Activated T-cell treated with anti-CD3 and anti-CD28 coated beads, Interleukin-2, amount 50 U/mL, for 48 hours (primary cell): ENCODE measurements at places on chromosomes 1 and 21.
A peak's percentile ranks its signal among the peaks of the same experiment; 100 is the strongest.

- DNase-seq: no peak
Observed at GRCh38 chr1:219066631-219067349, 106.9 kb upstream of the LYPLAL1 start.

GRCh38 chr21:23160914-23161313, 2162.7 kb downstream of the NCAM2 start:
- DNase-seq: no peak

DNA sequence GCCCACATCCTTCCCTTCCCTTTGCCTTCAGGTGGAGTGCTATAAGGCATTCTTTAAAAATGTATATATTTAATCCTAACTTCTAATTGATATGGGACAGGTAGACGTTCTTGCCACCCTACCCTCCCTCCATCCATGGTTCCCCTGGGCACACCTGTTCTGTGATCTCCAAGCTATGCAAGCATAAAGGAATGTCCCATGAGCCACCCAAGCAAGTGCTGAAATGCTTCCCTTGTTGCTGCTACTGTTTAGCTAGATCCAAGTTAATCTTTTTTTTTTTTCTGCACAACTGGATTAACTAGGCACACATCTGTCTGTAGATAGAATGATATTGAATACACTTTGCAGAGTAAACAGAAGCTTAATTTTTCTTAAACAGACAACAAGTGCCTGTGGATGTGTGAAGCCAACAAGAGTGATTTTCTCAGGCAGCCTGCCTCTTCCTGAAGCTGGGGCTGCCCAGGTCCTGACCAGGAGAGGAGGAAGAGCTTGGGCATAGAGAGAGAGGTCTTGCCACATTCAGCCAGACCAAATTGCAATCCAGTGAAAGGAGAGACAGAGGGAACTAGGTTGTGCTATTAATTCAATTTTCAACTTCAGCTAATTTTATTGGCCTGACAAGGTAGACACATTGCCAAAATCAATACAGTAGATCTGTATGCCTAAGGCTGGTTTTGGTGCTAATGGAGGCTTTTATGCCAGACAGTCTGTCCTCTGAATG, 28.2 kb upstream of the ATP1B1 start:
- DNase-seq: no peak

DNA sequence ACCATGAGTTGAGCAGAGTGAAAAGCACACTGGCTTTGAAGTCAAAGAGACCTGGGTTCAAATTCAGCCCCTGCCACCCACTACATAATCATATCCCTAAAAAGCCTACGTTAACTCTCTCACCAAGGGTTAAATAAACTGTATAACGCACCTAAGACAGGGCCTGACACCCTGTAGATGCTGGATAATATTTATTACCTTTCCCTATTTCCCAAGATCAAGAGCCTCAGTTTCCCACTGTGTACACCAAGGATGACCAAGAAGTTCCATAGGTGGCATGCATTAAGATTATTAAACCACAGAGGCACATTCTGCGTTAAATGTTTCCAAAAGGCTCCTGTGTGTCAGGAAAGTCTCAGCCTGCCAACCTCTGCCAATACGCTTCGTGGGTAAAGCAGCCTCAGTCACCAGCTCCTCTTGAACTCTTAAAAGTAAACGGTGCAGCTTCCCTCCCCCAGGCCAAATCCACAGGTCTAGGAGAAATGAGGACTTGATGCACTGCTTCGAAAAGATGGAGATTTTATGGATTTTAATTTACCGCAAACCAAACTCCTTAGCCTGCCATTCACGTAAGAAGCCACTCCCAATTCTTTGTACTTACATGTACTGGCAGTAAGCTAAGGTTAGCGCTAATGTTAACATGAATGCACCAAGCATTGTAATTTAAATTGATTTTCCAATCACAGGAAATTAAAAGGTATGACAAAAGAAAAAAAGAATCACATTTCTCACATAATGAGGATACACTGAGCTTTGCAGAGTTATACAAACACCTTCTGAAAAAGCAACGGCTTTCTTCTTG, 2.6 kb downstream of the USP24 start:
- peak; percentile 37 for DNase-seq

DNA sequence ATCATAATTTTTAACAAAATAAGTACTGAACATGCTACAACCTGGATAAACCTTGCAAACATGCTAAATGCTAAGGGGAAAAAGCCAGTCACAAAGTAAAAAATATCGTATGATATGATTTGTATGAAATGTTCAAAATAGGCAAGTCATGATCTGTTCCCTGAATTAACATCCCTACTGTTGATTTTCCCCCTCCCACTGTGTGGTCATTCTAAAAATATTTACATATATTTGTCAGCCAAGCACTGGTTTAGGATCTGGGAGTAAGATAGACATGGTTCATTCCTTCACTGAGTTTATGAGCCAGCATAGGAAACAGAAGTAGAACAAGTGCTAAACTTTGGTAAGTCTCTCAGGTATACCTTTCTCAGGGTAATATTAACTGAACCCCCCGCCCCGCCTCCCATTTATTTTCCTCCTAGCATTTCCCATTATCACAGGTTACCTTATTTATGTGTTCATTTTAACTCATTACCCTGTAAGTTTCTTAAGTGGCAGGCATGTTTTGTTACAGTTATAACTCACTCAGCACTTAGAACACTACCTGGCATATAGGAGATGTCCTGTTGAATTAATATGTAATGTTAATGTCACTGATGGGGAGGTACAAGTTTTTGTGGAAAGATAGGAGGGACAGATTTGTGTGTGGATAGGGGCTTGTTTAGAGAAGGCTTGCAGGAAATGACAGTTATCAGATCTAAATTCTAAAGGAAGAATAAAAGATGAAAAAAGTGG, 12.3 kb downstream of the UQCRH start:
- no peak for DNase-seq

DNA sequence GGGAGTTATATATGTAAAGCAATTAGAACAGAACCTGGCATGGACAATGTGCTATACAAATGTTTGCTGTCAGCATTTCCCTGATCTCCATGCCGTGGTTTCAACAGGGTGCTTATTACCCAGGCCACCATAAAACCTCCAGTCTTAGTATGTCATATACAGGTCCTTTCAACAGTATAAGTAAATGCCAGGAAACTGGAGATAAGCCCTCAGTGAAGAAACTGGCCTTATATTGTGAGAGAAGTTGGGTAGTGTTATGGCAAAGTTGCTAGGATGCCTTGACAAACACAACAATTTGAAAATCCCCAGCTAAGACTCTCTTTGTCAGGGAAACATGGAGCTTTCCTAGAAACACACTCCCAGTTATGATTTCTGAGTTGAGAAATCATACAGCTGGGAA, 850.2 kb upstream of the ADAMTS5 start:
- DNase-seq: no peak

GRCh38 chr1:230568008-230568407, 74.3 kb upstream of the COG2 start:
- DNase-seq: peak; percentile 41

GRCh38 chr1:205244384-205244783, 16.6 kb downstream of the TMCC2 start:
- DNase-seq: no peak

- no peak for DNase-seq
Observed at GRCh38 chr1:205442051-205442725, 13.7 kb downstream of the BLACAT1 start.

DNA sequence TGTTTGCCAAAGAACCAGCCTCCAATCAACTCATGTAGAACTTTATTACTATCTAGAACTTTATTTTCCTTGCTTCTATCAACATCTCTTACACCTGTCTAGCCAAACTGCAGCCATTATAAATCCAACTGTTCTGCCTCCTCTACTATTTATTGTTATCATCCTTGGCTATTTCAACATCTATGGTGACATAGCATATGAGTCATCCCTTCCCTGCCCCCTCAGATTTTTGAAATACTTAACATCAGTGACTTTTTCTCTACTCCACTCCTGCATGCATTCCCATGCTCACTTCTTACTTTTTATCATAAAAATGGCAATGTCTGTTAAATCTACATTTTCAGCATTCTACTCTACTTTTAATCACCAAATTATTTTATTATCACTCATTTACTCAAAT, 544.9 kb upstream of the NEGR1 start:
- DNase-seq: no peak

GRCh38 chr1:208526613-208527125, 282.5 kb upstream of the PLXNA2 start:
- no peak for DNase-seq

GRCh38 chr21:42075686-42076471, 4.8 kb downstream of the UMODL1 start:
- no peak for DNase-seq

- peak; percentile 37 for DNase-seq
Observed at GRCh38 chr1:9827558-9828185, 3.9 kb upstream of the CLSTN1 start.

DNA sequence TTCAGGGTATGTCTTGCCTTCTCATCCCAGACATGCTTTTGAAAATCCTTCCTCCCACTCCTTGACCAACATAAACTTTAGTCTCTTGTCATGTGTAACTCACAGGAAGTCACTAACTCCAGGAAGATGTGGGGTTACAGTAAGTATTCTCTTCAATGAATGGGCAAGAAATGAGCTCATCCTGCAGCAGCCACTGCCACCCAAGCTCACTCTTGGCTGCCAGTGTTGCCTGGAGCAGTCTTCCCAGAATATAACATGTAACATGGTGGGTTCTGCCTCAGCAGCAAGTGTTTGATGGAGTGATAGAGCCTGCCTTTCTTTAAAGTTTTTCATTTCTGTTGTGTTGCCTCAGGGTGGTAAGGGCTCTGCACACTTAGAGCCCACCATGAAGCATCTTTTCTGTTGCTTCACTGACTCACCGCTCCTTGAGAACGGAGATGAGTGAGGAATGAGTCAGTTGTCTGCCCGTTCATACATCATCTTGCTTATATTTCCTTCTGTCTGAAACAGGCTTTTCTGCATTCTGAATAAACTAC, 187.0 kb downstream of the TPR start:
- peak; percentile 33 for DNase-seq

DNA sequence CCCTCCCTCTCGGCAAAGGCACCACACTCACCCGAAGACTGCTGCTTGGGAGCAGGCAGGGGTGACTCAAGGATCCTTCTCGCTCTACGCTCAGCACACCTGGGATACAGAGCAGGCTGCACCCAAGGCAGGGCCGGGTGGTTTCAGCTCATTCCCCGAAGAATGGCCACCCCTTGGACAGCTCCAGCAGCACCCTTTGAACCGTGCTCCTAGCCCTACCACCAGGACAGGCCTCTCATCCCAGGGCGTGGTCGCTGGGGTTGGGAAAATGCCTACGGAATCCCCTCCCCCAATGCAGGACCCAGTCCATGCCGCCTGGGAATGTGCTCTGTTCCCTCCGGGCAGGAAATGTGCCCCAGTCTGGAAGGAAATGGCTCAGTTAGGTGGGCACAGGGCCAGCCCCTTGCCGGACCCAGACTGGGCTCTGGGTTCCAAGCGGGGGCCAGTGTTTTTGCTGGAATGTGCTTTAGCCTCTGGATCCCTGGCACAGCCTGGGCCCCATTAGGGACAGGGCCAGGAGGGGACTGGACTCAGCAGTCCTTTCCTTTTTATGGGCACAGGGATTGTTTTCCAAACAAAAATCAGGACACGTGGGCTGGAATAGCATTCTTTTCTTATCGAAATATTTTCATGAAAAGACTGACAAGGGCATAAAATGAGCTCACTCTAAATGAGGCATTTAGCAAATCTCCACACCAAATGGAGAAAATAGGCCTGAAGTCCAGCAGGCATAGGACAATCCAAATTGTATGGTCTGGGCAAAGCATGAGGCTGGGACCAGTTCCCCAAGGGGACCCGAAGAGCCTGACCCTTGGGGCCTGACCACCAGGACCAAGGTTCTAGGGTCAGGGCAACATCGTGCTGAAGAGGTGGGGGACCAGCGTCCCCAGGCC, 7.3 kb downstream of the TMEM82 start:
- DNase-seq: no peak

DNA sequence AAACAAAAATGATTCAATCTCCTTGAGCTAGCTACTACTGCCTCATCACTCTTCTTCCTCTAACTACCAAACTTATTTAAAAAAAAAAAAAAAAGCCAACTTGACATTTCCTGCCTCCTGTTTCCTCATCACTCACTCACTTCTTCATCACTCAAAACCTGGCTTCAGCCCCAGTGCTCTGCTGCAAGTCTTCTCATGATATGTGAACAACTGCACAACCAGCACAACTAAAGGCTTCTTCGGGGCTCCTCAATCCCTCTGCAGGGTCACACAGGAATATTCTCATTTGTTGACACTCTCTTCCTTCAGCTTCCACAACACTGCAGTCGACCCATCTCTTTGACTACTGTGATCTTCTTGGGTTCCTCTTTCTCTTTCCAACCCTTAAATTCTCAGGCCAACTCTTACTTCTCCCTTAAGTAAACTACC, 7.6 kb downstream of the MTF1 start:
- no peak for DNase-seq

DNA sequence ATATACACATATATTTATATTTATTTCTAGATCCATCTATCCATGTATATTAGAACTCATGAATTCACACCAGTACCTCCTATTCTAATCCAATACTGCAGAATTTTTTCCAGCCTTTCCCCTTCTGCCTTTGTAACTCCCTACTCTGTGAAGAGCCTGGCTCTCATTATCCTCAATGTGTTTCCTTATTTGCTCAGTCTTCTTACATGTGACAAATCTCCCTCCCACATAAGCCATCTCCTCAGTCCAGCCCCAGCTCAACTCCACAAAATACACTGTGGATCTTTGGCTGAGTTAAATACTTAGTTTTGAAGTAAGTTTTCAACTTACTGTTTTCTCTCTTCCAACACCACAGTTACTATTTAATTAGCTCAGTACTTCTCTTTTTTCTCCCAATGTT, 45.7 kb downstream of the ATP5PO start:
- DNase-seq: no peak

DNA sequence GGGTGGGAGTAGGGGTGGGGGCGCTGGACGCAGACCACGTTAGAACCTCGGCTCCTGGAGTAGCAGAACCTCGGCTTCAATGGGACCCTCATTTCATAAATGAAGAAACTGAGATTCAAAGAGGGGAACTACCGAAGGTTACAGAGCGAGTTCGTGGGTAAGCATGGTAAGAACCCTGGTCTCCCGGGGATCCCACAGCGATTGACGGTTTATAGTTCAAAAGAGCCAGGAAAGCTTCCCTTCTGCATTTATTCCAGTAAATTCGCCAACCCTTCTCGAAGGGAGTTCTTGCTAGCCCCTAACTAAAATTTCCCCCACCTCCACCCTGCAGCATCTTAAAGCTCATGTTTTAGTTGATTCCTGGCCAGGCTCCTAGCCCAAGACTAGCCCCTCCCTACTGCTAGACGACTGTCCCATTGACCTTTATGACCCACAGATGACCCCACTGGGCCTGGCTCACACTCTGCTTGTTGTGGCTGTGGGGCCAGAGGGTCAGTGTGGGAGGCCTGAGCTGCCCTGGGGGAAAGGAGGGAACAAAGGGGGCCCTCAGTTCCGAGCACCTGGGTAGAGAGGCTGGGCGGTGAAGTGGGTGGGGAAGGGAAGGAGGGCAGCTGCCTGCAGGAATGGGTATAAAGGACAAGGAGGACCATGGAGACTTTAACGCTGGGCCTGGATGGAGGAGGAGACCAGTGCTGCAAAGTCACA, 558 bp upstream of the KIF21B start:
- DNase-seq: no peak

GRCh38 chr1:22040286-22040623, 12.3 kb upstream of the CDC42 start:
- no peak for DNase-seq
